ENCODE measurements at places on chromosomes 5 and 9.

DNA sequence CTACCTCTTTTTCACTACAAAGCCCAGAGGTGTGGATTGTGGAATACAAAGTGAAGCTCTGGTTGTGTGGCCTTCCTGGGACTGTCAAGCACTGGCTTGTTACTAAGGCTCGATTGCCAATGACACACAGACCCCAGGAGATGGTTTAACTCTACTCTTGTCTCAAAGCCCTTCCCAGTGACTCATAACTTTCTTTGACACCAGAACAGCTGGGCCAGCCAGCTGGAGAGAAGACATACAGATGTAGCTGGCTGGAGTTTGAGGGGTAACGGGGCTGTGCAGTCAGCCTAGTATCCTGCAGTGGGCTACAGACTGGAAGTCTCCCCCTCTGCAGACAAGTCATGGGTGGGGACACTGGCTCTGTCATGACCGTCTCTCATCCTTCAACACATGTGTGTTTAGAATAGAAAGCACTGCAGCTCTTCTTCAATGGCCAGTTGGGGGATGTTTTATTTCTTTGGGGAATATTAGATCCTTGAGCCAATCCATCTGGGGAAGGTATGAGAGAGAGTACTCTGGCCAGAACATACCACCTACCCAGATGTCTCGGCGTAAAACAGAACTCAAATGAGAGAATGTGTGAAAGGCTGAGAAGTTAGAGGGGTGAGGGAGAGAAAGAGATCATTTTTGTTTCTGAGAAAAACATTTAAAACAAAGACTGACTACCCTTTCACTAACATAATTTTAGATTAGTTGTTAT is 53.3 kb downstream of the SEMA6A start:
- DNase-seq: peak; percentile 57

DNA sequence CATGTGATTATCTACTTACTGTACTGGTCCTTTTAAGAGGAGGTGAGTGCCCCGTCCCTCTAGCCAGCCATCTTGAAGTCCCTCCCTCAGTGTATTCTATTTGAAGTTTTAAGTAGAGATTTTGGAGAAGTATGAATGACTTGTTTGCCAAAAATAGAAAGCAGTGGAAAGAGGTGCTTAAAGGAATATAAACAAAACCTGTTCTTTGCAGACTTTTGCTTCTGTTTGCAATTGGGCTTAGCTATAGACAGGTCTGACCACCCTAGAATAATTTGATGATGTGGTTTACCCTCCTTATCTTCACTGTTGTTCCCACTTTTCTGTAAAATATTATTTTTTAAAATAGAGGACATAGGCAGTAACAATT is 21.2 kb downstream of the OSMR start:
- DNase-seq: no peak

DNA sequence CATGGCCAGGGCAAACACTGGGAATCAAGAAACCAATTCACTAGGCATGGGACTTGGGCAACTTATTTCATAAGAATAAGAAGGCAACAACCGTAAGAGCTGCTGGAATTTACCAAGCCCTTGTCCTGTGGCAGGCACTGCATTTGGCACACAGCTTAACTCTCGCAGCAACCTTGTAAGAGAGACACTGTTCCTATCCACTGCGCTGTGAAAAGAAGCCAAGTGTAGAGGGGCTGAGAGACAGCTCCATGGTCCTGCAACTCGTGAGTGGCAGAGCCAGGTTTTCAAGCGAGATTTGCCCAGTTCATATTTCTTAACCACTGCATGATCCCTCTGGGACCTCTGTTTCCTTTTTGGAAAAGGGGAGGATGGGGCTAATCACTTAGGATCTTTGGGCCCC is 129.3 kb upstream of the STC2 start:
- DNase-seq: no peak

- no peak for DNase-seq
These were observed 201.2 kb downstream of the EBF1 start for GRCh38 chr5:158898185-158899177.

DNA sequence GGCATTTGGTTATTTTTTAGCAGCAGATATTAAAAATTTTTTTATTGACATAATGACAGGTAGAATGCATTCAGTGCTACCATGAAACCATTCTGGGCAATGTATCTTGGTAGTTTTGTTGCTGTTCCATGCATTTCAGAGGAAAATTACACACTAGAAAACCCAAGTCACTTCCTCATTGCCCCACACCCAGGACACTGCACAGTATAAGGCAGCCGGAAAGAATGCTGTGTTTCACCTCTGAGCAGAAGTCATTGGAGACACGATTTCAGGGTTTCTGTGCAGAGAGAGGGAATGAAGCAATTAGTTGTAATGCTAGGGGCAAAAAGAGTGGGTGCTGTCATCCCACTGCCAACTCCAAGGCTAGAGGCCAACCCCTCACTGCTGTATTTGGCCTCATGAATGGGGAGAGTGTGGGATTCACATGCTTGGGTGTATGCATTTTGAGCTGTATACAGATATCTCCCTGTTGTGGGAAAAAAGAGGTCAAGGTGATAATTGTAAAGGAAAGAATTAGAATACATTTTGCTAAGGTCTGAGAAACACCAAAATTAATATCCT is 290.5 kb downstream of the BNC2 start:
- DNase-seq: no peak

- DNase-seq: no peak
These were observed 10.4 kb downstream of the LRRC14B start for GRCh38 chr5:201672-202071.

GRCh38 chr9:7561527-7562080 is 238.0 kb downstream of the DMAC1 start:
- DNase-seq: no peak

DNA sequence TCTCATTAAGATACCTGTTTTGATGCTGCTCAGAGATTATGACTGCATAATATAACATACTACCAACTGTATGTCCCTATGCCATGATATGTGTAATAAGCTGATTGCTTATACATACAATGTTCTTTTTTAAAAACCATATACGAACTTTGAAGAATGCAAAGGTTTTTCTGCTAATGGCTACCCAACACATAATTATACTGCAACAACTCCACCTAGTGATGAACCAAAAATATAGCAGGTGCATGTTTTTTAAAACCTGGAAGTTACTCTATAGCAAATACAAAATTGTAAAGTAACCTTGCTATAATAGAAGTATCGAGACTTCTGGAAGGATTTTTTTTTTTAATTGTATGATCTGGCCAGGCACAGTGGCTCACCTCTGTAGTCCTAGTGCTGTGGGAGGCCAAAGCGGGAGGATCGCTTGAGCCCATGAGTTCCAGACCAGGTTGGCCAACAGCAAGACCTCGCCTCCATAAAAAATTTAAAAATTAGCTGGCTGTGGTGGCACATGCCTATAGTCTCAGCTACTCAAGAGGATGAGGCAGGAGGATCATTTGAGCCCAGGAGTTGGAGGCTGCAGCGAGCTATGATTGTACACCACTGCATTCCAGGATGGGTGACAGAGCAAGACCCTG is 49.1 kb downstream of the HOMER1 start:
- peak; percentile 53 for DNase-seq

- no peak for DNase-seq
These were observed 548.7 kb downstream of the TUSC1 start for GRCh38 chr9:25129537-25129936.

DNA sequence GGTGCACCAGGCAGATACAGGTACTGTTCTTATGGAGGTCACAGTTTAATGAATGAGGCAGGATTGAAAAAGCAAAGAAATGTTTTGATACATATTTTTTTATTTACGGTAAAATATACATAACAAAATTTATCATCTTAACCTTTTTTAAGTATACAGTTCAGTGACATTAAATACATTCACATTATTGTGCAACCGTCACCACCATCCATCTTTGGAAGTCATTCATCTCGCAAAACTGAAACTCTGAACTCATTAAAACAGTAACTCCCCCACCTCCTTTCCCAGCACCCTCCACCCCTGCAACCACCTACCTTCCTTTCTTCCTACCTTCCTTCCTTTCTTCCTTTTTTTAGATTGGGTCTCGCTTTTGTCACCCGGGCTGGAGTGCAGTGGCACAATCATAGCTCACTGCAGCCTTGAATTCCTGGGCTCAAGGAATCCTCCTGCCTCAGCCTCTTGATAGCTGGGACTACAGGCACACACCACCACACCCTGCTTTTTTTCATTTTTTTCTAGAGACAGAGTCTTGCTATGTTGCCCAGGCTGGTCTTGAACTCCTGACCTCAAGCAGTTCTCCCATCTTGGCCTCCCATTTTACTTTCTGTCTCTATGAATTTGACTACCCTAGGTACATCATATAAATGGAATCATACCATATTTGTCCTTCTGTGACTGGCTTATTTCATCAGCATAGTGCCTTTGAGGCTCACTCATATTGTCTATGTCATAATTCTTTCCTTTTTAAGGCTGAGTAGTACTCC is 22.5 kb upstream of the PSD2 start:
- DNase-seq: no peak

DNA sequence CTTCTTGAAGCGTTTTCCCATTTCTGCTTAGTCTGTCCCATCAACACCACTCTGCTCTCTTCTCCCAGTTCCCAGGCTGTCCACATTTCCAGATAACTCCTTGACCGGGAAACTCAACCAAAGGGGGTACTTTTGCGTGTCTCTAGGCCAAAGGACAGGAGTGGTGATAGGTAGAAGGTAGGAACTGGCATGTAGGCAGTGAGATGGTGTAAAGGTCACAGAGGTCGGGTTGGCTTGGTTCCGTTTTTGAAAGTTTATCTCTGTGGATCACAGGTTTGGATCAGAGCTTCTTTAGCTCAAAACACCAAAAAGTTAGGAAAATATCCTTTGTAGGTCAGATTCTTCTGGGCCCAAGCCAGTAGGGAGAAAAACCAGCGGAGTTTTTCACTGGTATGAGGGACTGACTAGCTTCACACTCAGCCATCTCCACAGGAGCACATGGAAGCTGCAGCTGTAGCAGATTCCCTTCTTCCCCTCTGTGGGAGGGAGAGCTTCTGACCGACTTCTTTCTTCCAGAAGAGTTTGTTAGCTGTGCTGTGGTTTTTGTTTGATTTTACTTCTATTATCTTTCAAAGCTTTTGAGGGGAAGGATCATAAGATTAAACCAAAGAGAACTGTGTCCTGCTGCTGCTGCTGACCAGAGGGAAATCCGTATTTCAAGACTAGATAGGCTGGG is 98.4 kb upstream of the DMRT1 start:
- no peak for DNase-seq

DNA sequence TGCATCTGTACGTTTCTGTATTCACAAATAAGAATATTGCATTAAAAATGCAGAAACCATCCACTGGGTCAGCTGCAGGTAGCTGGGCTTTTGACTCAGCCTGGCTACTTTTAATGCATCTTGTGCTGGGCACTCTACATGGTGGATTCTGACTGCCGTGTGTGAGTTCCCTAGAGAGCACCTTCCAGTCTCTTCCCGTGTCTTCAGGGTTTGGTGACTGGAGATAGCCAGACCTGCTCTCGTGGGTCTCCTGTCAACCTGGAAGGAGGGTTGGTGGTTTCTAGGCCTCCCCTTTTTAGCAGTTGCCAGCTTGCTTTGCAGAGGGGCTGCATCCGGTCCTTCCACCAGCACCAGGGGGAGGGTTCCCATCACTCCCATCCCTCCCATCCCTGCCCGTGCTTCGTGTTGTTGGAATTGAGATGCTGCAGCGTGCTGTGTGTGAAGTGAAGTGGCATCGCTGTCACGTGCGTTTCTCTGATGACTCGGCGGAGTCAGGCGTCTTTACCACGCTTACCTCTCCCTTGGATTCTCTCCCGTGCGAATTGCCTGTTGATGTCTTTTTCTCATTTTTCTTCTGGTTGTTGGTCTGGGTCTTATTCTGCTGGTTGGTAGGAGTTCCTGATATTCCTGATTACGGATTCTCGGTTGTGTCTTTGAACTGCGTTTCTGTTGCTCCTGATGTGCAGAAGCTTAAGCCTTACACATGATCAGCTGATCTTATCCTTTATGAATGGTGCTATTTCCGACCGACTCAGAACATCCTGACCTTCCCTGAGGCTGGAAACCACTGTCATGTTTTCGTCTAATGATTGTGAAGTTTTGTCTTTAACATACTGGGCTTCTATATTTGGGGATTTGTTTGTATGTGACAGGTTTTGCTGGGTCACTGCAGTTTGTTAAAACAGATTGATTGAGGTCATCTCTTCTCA is 16.9 kb downstream of the FBXW5 start:
- DNase-seq: no peak

- no peak for DNase-seq
These were observed 236.2 kb upstream of the RASEF start for GRCh38 chr9:83299094-83299493.

GRCh38 chr5:151862811-151863472 is 61.7 kb downstream of the GLRA1 start:
- DNase-seq: no peak

GRCh38 chr9:129889122-129889940 is 54.1 kb downstream of the USP20 start:
- no peak for DNase-seq

DNA sequence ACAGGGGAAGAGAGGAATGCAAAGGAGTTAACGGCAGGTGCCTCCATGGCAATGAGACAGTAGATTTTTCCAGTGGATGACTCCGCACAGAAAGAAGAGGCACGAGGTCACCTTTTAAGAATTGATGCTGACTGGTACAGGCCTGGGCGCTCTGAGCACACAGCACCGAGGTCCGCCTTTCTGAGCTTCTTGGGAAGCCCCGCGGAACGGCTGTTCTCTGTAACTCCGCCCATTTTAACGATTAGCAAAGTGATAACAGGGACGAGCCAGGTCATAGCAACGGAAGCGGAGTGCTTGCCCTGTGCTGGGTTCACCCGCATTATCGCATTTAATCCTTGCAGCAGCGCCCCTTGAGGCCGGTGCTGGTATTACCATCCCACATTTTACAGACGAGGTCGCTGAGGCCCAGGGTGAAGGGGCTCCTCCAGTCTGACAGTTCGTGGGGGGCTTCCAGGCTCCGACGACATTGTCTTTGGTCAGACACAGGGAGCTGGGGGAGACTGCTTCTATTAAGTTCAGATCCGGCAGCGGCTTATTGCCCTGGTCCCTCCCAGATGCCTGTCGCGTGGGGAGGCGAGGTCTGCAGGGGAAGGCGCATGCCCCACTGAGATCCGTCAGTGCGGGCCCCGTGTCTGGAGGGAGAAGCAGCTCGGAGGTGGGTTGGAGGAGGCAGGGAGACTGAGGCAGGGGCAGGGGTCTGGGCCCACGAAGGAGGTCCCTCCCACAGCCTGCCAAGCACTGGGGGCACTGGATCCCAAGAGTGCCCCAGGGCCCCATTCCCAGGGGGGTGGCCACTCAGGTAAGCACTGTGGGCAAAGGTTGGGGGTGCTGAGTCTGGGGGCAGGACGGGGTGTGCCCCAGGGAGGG is 22.3 kb upstream of the HMCN2 start:
- peak; percentile 72 for DNase-seq

- no peak for DNase-seq
These were observed 420.8 kb downstream of the MTRR start for GRCh38 chr5:8289779-8290178.
